Stimulated activated CD4-positive, alpha-beta T cell treated with anti-CD3 and anti-CD28 coated beads, Interleukin-1b, Interleukin-23, amount 100 ng/mL, for 1 hour (primary cell): ENCODE measurements at places on chromosomes 2 and 18.

DNA sequence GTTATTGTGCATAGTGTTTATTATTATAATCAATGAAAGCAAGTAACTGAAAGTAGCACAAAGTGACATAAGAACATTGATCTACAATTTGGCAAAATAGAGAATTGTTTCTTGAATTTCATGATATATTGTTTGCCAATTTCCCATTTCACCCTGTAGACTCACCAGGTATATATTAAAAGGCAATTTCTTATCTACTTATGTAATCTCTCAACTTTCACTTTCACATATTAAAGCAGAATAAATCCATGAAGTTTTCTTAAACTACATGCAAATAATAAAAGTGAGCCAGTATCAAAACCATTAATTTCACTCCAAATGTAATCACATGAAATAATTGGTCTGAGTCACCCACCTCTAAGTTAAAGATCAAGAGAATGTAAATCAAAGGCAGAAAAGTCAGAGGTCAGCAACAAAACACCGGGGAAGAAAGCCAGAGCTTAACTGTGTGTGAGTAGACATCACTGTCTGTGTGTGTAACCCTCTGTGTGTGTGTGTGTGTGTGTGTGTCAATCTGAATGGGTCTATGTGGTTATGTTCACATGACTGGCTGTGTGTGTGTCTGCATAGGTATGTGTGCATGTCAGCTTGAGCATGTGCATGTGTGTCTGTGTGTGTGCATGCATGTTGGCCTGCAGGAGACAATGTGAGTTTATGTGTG, 44.1 kb downstream of the ZNF385B start:
- no peak for DNase-seq

DNA sequence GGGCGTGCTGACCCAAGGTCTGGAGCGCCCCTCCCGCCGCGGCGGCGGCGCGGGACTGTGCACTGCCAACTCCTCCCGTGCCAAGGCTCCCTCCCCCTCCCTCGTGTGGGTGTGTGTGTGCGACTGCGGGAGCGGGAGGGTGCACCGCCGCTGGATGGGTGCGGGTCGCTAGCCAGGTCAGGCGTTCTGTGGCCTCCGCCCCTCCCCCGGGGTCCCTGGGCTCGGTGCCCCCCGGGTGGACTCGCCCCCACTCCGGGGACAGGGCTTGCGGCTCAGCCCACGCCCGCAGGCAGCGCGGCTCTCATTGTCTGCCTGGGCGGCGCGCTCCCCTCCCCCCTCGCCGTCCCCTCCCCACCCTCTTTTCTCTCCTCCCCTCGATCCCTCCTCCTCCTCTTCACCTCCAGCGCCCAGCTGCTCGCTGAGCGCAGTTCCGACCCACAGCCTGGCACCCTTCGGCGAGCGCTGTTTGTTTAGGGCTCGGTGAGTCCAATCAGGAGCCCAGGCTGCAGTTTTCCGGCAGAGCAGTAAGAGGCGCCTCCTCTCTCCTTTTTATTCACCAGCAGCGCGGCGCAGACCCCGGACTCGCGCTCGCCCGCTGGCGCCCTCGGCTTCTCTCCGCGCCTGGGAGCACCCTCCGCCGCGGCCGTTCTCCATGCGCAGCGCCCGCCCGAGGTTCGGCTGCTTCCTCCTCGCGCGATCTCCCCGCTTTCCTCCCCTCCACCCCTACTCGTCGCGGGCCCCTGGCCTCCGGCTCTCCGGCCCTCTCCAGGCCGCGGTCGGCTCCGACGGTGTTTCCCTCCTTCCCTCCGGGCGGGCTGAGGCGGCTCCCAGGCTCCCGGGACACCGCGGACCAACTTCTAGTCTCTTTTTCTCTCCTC, at the start of gene GATA6:
Gene GATA6 (plus strand): TSS at position 579 of the 878 bp plus-strand sequence. CDS start 1,556 bp downstream, outside the sequence.
- DNase-seq, result no peak

DNA sequence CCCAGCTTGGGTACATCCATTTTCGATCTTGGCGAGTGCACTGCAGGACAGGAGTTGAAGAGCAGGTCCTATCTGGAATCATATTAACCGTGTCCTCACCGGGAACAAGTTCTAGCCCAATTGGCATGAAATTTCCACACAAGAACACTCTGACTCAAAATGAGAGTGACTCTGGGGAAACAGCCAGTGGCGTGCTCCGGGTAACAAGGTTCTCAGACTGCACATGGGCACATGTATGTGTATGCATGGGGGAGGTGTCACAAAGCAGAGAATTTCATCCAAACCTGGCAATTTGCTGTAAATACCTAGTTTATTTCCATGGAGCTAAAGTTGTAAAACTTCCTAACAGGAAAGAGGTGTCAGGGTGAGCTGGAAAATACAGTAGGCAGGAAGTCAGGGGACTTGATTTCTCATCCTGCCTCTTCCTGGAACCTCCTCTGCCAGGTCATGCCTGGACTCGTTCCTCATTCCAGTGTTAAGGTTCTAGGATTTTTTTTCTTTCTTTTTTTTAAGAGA, 1.7 kb downstream of the TUBB6 start:
- no peak for DNase-seq

DNA sequence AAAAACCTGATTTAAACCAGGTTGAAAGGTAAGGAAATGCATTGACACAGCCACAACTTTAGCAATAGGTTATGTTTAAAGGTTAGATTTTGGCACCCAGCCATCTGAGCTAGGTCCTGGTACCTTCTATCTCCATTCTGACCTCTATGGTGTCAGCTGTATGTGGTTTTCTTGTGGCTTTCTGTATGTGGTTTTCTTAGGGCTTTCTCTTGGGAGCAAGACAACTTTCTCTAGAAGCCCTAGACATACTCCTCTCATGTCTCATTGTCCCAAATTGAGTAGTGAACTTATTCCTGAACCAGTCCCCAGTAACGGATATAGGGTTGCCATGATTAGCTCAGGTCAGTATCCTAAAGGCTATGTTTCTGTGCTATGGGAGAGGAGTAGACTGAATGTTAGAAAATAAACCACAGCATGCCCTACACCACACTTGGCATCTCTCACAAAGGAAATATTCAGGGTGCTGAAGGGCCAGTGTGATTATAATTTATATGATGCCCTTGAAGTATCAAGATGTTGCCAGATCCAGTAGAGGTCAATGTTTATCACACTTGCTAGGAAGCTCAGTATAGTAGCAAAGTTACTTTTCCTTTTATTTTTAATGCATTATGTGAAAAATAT, 176.1 kb downstream of the CAPN13 start:
- no peak for DNase-seq

DNA sequence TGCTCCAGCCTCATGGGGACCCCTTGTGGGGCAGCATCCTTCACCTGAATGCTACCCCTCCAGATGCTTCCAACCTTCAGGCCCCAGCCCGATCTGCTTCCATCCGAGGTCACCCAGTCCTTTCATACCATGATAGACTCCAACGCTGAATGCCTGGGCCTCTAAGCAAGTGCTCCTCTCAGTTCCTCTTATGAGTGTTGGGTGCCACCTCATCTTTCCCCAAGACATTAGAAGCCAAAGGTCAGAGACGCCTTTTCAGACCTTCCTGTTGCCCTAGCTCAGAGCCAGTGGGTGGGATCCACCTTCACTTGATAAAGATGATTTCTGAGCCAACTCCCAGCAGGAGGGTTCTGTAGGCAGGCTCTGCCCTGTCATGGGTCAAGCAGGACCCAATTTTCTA, 174.5 kb upstream of the MGAT5 start:
- DNase-seq, result no peak

DNA sequence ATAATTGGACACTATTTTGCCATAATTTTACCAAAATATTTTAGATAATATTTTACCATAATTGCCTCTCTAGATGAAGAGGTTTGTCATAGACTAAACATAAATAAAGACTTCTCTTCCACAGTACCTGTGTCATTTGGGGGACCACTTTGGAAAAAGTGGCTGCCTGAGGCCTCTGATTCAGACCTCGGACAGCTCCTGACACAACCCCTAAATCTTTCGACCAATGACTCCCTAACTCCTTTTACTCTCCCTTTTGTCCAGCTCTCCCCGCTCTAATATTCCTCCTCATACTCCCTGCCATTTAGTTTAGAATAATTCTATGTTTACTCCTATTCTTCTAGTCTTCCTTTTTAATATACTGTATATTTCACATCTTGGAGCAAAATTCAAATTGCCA, 36.0 kb upstream of the UBE2E3 start:
- DNase-seq, result no peak

- DNase-seq, result no peak
These were observed 50.2 kb downstream of the ATIC start for GRCh38 chr2:215361876-215362561.

- DNase-seq, result no peak
These were observed 15.2 kb upstream of the TMBIM1 start for GRCh38 chr2:218307415-218308090.
